ENCODE measurements at places on chromosomes 5 and 9. TPM values are rescaled to one million over a fixed set of nuclear protein-coding genes. Genes with fewer than 3 reads are reported as not detected.

DNA sequence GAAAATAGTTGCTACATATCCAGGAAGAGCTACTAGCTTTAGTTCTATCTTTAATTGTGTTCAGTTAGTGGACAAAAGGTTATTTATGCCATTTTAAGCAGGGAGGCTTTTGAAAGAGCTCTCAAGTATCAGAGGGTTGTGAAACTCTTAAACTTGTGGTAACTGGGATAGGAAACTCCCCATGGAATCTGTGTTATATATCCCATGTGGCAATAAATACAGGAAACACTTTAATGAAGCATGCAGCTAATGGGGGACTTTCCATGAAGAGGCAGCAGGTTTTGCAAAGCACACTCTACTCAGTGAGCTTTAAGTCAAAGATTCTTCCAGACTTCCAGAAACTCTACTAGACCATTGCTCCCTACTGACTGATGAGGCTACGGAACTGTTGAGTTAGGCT, 805.0 kb upstream of the C9orf72 start:
- DNase-seq = no peak

- DNase-seq = no peak
Measured at GRCh38 chr5:91499943-91500531, 116.9 kb upstream of the ARRDC3 start.

KIF20A gene
- total RNA-seq = 20.5 TPM

GRCh38 chr9:130450344-130451003, 5.7 kb downstream of the ASS1 start:
- no peak for DNase-seq

PCDHGC4 gene
- 0.38 TPM for total RNA-seq

TMEM252 gene
- 0.67 TPM for total RNA-seq

DNA sequence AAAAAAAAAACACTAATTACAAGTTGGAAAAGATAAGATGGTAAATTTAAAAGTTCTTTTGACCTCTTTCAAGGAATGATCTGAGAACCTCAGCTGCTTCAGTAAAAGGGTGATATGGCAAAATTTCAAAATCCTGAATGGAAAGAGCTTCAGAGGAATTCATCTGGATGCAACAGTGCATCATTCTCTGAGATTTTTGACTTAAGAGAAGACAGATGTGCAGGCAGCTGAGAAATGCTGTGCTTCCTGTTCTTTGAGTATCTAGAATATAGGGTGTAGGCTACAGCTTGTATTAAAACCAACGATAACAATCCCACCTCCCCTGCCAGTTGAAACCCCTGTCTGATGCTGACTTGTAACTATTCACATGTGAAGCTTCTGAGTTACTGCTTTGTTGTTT, 6.2 kb downstream of the FRMPD1 start:
- no peak for DNase-seq

DNA sequence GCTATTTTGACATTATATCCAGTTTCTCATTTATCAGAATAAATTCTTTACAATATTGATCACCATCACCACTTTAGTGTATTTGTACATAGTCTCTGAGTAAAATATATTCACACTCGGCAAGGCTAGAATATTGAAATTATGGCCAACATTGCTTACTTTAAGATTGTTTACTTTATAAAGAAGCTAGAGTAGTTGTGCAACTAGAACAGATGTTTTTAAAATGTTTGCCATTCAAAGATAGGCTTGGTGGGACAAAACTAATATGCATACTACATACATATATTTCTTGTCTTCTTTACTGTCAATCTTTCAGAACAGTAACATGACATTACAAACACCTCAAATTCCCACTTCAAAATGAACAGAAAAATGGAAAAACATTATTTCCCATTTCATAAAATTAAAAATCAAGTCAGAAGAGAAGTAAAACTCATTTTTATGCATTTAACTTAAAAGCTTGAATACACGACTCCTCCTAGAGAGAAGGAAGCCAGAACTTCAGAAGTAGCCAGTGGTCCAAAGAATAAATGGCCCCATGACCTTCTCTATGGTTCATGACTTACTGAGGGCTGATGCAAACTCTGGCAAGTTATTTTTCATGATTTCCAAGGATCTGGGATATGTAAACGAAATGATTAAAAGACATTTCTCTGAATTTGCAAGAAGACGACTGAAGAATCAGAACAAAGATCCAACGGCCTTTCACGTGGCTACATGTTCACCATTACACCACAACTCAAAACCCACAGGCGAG, 14.1 kb downstream of the MTX3 start:
- no peak for DNase-seq

VCP gene
- 258 TPM for total RNA-seq

Measured in type B pancreatic cell (in vitro differentiated cells).